Urothelium cell line (cell line): ENCODE measurements at places on chromosomes 1 and 21.

GRCh38 chr1:35894183-35894582 is 11.2 kb downstream of the AGO1 start:
- DNase-seq: peak; percentile 21

DNA sequence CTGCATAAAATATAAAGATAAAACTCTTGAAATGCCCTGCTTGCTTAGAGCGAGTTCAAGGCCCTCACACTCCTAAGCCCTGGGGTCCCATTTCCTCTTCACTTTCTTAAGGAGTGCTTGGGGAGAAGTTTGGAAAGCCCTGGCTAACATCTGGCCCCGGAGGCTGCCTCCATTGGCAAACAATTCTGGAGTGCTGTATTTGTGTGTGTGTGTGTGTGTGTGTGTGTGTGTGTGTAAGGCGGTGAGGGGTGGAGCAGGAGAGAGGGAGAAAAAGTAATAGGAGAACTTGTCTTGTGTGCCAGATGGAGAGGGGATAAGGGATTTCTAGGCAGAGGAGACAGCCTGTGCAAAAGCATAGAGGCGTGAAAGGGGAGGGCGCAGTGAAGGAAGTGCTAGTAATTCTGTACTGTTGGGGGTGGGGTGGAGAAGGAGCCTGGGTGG is 578 bp upstream of the TRIM62 start:
- no peak for DNase-seq

DNA sequence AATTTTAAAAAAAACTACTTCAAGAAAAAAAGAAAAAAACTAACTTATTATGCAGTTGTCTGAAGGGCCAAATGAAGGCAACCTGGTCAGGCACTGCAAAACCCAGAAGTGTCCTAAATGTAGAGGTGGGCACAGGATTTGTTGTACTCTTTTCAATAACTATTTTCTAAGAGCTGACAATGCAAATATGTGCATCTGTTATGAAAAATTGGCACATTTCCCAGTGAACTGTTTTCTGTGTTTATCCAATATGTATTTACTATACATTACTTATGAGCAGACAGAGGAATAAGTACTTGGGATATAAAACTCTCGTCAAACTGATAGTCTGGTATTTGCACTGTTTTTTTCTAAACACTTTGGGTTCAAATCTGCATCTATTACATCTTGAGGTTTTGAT is 188.0 kb upstream of the C21orf91 start:
- no peak for DNase-seq

DNA sequence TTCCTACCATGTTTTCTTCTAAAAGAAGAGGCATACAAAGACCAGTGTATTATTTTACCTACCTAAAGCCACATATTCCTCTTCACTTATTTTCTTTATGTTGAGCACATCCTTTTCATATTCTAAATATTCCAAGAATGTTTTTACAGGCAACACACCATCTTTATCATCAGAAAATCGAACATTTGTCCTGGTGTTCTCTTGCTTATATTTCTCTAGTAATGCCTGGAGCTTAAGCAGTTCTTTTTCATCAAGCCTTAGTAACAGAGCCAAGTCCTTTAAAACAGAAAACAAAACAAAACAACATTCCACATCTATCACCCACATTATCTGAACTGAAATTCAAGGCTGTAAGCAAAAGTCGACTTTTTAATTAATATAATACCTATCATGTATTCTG is 88.7 kb downstream of the IARS2 start:
- no peak for DNase-seq

GRCh38 chr1:186738926-186739325 is 58.7 kb upstream of the PTGS2 start:
- no peak for DNase-seq

GRCh38 chr1:34645919-34646318 is 108.9 kb upstream of the GJB5 start:
- no peak for DNase-seq

- no peak for DNase-seq
Observed at GRCh38 chr1:64498325-64498724, 28.4 kb downstream of the CACHD1 start.

DNA sequence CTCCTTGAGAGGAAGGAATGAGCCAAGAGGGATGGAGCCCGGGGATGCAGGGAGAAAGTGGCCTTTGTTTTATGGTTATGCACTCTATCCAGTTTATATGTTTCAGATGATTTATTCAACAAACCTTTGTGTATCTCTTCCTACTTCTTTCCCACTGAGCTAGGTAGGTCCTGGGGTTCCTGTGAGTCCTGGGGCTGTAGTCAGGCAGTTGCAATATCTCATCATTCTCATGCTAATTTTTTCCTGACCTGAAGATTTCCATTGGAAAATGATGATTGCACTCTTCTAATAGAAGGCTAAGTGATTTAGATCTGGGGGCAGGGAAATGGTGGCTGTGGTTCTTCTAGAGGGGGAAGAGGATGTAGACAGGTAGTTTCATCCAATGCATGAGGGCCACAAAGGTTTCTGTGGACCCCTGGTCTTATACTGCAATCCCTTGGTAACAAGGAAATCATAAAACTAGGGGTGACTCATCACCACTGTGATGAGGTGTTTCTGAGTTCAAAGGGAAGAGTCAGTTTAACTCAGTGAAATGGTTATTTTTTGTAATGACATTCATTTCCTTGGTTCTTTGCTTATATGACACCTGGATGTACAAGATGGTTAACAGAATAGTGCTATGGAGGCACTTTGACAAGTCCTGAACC is 20.2 kb downstream of the B3GALT5 start:
- DNase-seq: no peak

DNA sequence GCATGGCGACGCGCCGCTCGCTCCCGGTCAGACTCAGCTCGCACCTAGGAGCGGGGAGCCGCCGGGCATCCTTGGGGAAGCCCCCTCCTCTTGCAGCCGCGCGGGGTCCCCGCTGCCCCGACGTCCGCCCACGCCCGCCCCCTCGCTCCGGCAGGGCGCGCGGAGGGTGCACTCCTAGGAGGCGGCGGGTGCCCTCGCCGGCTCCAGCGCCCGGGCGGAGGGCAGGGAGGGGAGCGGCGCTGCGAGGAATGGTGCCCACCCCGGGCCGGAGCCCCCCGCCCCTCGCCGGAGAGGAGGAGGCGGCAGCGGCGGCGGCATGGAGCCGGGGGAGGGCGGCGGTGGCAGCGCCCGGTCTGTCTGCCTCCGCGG is 488 bp downstream of the FAM78B start:
- DNase-seq: peak; percentile 20

DNA sequence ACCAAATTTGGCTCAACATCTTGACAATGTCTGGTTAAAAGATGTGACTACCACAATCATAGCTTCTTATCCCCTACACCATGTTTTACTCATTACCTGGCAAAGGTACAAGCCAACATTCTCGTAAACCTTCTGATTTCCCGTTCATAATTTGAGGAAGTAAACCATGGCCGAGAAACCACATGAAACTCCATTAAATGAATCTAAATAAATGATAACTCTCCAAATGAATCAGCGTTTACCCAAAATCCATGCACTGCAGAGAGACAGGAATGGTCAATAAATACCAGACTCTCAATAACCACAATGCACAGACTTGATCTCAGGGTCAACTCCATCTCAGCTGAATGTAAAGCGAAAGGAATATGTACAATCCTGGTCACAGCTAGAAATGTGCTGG is 125.2 kb downstream of the TYW3 start:
- DNase-seq: no peak

GRCh38 chr1:100942304-100943046 is 46.6 kb downstream of the SLC30A7 start:
- DNase-seq: no peak

DNA sequence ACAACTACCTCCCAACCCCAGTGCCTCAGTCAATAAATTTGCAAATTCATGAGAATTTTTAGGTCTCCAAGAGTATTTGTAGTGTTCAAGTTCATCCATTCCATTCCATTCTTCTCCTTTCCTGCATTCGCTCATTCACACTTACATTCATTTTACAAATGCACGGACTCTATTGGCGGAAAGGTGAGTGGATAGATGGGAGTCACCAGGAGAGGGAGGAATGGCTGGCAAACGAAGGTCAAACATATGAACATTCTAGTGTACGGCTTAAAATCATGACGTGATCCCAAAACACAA is 2.5 kb downstream of the LORICRIN start:
- no peak for DNase-seq

DNA sequence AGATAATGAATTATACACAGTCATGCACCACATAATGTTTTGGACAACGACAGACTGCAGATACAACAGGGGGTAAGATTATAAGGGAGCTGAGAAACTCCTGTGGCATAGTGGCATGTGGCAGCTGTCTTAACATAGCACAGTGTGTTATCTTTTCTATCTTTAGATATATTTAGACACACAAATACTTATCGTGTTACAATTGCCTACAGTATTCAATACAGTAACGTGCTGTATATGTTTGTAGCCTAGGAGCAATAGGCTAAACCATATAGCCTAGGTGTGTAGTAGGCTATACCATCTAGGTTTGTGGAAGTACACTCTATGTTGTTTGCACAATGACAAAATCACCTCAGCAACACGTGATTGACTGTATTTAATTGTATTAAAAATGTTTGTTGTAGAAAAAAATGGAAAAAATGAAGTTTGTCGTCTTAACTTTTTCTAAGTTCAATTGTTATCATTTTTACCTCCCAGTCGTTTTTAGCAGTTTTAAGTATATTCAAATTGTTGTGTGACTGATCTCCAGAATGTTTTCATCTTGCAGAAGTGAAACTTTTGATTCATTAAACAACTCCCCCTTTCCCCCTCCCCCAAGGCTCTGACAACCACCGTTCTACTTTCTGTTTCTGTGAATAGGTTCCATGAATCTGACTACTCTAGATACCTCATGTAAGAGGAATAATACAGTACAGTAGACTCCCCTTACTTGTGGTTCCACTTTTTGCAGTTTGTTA is 351.0 kb upstream of the B3GALT2 start:
- DNase-seq: no peak

- no peak for DNase-seq
Observed at GRCh38 chr1:177922209-177922608, 47.6 kb downstream of the SEC16B start.

GRCh38 chr1:201427963-201428362 is 6.4 kb upstream of the TNNI1 start:
- DNase-seq: no peak

DNA sequence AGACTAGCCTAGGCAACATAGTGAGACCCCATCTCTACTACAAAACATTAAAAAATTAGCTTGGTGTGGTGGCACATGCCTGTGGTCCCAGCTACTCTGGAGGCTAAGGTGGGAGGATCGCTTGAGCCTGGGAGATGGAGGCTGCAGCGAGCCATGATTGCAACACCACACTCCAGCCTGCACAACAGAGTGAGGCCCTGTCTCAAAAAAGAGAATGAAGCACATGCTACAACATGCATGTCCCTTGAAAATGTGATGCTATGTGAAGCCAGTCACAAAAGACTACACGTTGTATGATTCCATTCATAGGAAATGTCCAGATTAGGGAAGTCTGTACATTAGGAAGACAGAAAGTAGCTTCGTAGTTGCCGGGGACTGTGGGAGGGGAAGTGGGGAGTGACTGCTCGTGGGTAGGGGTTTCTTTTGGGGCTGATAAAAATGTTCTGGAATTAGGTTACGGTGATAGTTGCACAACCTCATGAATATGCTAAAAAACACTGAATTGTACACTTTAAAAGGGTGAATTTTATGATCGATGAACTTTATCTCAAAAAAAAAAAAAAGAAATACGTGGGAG is 202.1 kb downstream of the KAZN start:
- DNase-seq: no peak

GRCh38 chr1:173946380-173946921 is 29.3 kb upstream of the SERPINC1 start:
- DNase-seq: no peak

- no peak for DNase-seq
Observed at GRCh38 chr1:71721532-71721931, 560.8 kb downstream of the NEGR1 start.

GRCh38 chr1:21067551-21068227 is 109.0 kb downstream of the EIF4G3 start:
- DNase-seq: no peak

DNA sequence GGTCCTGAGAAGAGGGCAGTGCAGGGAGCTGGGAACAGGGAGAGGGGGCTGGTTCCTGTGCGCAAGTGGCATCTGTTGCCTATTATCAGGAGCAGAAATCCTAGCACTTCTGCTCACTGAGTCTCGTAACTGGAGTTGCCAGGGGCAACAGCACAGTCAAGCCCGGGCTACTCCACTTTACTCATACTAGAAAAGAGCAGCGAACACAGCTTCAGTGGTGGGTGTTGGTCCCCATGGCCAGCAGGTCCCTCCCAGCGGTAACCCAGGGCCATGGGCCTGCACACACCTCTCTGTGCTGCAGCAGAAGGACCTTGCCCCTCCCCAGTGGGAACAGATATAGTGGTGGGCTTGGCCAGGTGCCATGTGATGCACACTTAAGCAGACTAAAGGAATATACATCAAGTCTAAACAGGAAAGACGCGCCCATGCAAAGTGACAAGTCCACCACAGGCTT is 8.5 kb downstream of the PYCR2 start:
- DNase-seq: no peak

- DNase-seq: no peak
Observed at GRCh38 chr21:45518742-45519141, 23.5 kb downstream of the SLC19A1 start.
